ENCODE measurements at places on chromosomes 12 and 14.

DNA sequence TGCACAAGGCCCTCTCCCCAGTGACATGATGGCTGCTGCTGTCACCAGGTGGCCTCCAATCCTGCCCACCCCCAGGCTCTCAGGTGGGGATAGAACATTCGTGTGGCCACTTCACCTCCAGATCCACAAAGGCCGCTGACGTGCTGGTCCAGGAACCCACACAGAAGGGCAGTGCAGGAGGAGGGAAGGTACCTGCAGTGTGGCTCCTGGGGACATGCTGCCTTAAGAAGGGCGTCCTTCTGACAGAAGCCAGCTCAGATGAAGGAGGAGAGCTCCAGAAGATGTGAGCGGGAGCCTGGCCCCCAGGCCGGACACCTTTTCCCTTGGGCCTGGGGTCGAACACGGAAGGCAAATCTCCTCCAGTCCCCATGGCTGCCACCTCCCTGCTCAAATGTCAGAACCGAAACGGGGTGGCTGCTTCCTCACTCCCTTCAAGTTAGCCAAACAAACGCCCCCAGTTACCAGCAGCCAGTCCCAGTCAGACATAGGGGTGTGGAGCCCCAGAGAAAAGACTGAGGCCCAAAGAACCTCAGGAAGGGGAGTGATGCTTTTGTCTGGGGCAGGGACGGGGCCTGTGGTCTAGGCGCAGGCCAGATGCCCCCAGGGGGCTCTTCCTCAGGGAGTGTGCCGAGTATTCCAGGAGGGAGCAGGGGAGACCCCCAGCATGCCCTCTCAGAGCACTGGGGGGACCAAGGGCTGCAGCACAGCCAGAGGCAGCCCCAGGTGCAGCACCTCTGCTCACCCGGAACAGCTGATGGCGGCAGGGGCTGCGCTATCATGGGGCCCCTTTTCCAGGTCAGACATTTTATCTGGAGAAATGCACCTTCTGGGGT, 155.9 kb downstream of the CALM1 start:
- no peak for DNase-seq

GRCh38 chr12:121287267-121287954, 9.1 kb downstream of the CAMKK2 start:
- DNase-seq, result peak; percentile 54

- no peak for DNase-seq
Observed at GRCh38 chr12:127832172-127832571, 434.8 kb upstream of the TMEM132C start.

DNA sequence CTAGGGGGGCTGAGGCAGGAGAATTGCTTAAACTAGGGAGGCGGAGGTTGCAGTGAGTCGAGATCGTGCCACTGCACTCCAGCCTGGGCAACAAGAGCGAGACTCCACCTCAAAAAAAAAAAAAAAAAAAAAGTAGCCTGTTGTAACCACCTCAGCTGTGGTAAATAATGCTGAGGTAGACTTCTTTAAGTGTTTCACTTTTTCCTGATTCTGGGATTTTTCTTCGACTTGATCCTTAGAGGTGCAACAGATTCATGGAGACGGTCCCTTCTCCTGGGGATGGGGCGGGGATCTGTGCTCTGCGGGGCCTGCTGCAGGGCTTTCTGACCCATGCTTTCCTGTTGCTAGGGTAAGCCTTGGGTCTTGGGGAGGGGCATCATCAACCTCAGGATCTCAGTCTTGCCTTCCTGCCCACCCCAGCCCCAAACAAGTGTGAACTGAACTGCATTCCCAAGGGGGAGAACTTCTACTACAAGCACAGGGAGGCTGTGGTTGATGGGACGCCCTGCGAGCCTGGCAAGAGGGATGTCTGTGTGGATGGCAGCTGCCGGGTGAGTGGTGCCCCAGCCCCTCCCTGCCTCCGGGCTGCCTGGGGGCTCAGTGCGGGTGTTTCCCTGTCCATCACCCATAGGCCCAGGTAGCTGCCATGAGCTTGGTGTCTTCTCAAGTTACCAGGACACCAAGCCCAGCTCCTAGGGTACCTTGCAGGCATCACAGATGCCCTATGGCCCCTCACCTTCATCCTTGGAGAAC, 12.4 kb downstream of the PAPLN start:
- DNase-seq, result no peak

DNA sequence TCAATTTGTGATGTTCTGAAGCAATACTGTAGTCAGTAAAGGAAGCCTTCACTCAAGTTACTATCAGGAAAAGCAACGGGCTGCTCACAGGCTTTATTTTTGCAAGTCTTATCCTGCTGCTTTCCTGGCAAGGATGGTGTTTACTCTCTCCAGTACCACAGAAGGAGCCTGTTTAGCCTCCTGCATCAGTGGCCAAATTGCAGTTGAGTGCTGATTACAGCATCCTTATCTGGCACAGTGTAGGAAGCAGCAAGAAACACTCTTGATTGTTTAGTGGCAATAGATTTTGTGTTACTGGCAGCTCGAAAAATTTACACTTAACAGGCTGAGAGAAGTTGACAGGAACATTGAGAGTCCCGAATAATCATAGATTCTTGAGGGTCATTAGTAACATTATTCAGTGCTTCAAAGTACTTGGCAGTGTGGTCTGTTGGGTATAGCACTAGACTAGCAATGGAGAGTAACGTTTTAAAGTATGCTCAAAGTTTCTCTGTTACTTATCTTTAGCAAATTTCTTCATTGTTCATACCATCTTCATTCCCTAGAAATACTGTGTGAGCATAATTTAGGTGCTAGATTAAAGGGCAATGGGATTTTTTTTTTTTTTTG, 11.7 kb downstream of the TULP3 start:
- DNase-seq, result no peak

DNA sequence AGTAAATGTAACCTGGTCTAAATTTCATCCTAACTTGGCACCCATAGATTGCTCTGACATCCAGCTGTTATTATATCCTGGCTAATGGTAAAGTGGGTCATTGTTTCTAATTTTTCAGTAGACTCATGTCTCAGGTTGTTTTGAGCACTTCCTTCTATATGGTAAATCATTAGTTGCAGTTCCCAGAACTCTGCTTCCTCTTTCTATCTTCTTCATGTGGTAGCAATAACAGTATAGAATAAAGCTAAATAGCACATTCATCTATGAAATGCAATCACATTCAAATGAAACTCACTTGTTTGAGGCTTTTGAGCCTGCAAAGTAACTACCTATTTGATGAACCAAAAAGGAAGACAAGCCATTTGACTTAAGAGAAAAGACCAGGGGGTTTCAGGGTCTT, 65.1 kb upstream of the GZMB start:
- no peak for DNase-seq

- no peak for DNase-seq
Observed at GRCh38 chr12:108375986-108376663, 37.0 kb upstream of the CMKLR1 start.

DNA sequence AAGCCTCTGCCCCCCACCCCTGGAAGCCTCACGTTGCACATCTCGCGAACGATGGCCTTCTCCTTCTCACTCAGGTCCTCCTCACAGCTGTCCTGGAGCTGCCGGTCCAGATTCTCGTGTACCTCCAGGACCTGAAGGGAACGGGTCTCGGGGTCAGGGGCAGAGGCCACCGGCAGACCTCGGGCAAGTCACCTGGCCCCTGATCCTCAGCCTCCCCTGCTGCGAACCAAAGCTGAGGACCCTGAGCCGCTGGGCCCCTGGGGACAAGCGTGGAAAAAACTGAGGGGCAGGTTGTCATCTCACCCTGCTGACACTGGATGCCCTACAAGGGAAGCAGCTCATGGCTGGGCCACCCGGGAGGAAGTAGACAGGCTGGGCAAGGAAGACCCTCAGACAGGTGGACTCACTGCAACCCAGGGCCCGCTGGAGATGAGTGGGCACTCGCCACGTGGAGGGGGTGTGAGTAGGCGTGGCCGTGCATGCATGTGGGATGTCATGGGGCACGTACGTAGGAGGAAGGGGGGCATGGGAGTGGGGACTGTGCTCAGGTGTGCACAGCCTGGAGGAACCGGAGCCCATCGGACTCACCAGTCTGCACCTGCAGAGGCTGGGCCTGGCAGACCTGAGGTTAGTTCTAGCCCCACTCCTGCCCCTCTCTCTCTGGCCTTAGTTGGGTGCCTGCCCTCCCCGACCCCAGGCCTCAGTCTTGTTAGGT, 35.1 kb downstream of the CCNK start:
- DNase-seq, result no peak

- no peak for DNase-seq
Observed at GRCh38 chr14:42269234-42269633, 662.6 kb downstream of the LRFN5 start.

DNA sequence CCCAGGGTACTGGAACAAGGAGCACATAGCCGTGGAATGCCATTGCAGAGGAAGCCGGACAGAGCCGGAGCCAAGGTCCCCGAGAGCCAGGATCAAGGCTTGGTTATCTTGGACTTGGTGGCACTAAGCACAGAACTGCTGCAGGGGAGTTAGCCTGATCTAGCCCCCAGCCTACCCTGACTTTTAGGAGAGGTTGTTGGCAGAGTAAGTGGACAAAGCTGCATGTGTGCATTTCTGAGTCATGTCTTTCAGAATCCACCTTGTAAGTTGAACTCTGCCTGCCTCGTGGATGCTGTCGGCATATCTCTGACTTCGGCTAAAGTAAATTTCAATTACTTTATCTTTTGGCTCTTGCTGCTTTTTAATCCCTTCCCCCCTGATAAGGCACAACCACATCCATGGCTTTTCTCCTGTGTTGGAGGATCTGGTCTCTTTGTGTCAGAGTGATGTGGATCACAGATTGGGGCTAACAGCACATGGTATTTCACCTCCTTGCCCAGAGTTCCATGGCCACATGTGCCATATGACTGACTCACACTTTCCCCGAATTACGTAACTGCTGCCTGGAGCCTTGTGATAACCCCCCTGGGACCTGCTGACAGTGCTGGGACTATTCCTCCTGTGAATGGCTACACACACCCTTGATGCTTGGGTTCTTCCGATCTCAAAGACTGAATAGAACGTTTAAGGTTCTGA, 240.3 kb downstream of the EMP1 start:
- peak; percentile 57 for DNase-seq

DNA sequence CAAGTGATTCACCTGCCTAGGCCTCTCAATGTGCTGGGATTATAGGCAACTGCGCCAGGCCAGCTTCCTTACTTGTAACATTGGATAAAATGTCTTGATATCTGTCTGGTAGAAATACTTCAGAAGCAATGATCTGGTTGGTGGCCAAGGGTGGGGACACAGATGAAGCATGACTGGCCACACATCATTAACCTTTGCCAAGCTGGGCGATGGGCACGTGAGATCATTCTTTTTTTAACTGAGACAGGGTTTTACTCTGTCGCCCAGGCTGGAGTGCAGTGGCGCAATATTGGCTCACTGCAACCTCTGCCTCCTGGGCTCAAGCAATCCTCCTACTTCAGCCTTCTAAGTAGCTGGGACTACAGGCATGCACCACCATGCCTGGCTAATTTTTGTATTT, 31.1 kb downstream of the PLEKHH1 start:
- no peak for DNase-seq

- peak; percentile 54 for DNase-seq
Observed at GRCh38 chr12:64252681-64253080, 30.6 kb upstream of the KICS2 start.

DNA sequence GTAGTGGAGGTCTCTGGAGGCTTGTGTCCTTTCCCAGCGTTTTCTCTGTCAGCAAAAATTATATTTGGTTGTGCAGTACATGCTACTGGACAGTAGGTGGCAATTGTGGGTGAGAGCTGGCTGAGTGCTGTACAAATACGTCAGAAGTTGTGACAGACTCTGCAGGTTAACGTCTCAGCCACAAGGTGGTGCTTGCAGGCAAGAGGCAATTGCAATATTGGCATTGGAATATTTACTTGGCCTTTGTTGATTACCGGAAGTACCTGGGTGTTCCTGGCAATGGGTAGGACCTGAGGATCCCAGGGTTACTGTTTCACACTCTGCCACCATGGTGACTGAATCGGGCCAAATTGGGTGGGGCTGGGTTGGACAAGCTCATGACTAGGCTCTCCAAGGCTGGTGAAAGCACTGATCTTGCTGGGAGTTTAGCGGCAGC, 333.9 kb upstream of the LMO3 start:
- DNase-seq, result peak; percentile 2

DNA sequence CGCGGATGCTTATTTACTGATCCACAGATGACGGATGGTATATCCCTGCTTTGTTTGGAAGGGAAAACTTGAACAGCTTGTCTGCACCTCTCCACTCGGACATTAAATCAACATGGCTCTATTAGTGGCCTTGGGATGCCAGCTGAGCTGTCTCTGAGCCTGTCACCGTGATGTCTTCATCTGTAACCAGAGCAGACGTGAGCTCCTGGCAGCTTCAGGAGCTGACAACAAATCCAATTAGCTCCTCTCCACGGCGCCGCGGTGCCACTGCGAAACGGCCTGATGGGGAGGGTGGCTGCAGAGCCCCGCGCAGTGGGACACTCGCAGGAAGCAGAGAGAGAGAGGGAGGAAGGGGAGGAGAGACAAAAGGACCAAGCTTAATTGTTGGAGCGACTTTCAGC, 112.3 kb downstream of the PAPOLA start:
- no peak for DNase-seq

- DNase-seq, result no peak
Observed at GRCh38 chr14:66708267-66708666, 200.3 kb downstream of the GPHN start.

DNA sequence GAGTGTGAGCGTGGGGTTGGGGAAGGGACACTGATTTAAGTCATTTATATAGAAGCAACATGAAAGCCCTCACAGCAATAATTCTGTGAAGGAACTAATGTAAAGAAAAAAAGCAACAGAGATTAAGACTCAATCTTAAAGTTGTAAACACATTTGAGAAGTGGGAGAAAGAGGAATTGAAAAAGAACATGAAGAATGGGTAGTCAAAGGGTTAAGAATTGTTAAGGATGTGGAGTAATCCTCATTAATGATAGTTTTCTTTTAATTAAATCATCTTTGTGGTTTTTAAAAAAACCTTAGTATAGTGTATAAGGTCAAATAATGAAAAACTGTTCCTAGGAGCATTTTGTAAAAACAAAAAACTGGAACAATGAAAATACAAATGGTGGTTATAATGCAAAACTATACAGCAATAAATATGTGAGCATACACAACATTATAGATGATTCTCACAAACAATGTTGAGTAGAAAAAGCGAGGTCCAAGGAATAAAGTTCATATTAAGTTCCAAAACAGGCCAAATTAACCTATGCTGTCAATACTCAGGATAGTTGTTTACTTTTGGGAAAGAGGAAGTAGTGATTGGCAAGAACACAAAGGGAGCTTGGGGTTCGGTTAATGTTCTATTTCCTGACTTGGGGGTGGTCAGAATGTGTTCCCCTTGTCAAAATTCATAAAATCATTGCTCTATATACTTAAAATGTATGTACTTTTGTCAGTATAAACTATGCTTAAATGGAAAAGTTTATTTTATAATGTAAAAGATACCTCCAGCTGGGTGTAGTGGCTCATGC, 120.4 kb upstream of the ATF7IP start:
- DNase-seq, result no peak

GRCh38 chr14:58501214-58501816, 73.8 kb downstream of the KIAA0586 start:
- peak; percentile 73 for DNase-seq

GRCh38 chr14:55303691-55304145, 32.5 kb downstream of the FBXO34 start:
- peak; percentile 23 for DNase-seq

All from fibroblast of skin of abdomen (primary cell).